ENCODE measurements at places on chromosomes 5 and 9.

- no peak for DNase-seq
Measured at GRCh38 chr5:126987271-126987899, 43.0 kb downstream of the MARCHF3 start.

- DNase-seq, result no peak
Measured at GRCh38 chr9:90965226-90966030, 163.8 kb downstream of the SYK start.

GRCh38 chr5:81145329-81145935 lies 87.7 kb upstream of the CKMT2 start:
- no peak for DNase-seq

DNA sequence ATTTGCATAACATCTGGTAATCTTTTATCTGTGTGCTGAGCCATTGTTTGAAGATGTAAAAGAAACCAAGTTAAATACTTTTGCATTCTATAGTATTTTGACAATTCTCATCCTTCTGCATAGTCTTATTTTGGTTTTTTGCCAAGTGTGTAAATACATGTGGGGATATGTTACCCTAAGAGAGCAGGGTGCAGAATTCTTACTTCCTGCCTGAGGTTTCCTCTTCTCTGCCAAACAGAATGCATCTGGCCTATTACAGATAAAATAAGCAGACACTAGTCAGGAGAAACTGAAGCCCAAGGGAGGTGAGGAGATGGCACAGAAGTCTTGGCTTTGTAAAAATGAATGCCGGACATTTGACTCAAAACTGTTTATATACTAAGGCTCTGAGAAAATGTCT lies 462.1 kb downstream of the TMEM38B start:
- DNase-seq, result no peak

DNA sequence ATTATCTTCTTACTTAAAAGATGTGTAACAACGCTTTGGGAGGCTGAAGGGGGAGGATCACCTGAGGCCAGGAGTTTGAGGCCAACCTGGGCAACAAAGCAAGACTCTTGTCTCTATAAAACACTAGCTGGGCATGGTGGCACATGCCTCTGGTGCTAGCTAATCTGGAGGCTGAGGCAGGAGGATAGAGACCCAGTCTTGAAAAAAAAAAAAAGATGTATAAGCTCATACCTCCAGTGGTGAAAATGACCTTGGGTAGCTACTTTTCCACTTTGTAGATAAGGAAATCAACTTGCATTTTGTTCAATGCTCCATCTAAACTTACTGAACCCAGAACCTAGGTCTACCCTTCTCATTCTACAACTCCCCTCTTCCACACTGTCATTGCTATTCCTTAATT lies 16.6 kb downstream of the ARRDC3 start:
- no peak for DNase-seq

GRCh38 chr5:143054480-143054941 lies 284.3 kb downstream of the ARHGAP26 start:
- DNase-seq, result no peak

DNA sequence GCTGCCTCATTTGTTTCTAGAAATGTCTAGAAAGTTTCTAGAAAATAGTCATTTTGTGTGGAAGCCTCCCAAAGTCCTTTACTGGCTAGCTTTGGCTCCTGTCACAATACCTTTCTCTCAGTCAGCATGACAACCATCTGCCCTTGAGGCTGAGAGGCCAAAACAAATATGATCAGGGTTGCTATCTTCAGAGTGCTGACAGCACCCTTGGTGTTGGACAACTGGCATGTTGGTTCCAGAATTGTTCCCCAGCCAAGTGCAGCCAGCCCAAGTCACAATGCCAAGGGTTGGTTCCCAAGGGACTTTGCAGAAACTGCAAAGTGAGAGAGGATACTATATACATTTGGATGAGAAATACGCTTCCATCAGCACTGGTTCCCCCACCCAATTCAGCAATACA lies 140.9 kb upstream of the GAS1 start:
- no peak for DNase-seq

GRCh38 chr5:95866435-95867040 lies 44.0 kb upstream of the GLRX start:
- DNase-seq, result no peak

DNA sequence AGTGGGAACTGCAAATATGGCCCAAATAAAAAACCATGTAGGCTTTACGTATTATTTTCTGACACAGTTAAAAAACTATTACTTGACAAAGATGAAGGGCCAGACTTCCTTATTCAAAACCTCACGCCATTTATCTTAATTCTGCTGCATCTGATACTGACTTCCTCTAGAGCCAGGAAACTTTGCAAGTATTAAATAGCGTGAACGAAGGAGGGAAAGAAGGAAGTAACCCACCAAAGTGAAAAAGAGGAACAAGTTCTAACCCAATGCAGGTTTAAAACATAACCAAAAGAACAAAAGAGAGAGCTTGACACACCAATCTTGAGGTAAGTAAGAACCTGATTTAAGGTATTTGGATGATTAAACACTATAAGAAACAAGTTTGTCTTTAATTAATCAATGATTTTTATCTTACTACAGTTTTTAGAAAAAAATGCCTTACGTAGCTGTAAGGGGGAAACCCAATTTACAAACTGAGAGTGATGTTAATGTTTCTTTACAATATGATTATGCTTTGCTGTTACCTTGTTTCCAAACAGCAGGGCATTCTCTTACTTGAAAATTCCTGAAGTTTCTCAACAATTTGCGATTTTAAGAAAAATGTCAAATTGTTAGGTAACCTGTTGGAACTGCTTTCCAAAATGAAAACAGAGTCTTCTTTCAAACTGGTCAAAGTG lies at the start of gene GAPT:
GAPT (plus strand) TSS at position 220 of the 677 bp plus-strand sequence. CDS start 3,102 bp downstream, outside the sequence.
- DNase-seq, result no peak
